H54 (cell line): ENCODE measurements at places on chromosomes 3 and 15.

DNA sequence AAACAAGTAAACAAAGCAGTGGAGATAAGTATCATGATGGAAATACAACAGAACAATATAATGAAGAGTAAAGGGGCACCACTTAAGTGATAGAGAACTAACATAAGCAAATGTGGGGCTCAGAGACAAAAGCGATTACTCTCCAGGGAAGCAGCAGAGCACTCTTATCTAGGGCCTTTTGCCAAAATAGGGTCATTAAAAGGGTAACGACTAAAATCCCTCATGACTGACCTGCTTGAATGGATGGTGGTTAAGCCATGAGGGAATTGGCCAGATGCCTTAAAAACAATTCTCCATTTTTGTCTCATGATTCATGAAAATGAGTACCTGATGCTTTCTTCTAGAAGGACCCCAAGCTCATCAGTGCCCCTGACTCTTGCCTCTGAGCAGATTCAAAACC is 3.2 kb upstream of the SLC7A14 start:
- no peak for DNase-seq

GRCh38 chr15:48833526-48834239 is 22.8 kb upstream of the CEP152 start:
- no peak for DNase-seq

- DNase-seq: no peak
Measured at GRCh38 chr3:109073116-109073515, 44.8 kb downstream of the MORC1 start.

DNA sequence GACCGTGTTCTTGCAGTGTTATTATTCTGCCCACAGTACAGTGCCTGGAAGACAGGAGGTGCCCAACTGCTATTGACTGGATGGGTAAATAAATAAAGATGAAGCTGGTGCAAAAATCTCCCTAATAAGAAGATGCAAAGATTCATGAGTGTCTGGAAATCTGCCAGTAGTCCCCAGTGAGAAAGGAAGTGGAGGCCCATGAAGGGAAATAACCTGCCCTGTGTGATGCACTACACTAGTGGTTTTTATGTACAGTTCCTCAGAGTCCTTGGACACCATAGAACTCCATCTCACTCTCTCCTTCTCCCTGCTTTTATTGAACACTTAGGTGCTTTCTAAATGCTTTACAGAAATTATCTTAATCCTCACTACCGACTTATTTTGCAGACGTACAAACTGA is 8.3 kb upstream of the SUCLG2 start:
- DNase-seq: no peak

DNA sequence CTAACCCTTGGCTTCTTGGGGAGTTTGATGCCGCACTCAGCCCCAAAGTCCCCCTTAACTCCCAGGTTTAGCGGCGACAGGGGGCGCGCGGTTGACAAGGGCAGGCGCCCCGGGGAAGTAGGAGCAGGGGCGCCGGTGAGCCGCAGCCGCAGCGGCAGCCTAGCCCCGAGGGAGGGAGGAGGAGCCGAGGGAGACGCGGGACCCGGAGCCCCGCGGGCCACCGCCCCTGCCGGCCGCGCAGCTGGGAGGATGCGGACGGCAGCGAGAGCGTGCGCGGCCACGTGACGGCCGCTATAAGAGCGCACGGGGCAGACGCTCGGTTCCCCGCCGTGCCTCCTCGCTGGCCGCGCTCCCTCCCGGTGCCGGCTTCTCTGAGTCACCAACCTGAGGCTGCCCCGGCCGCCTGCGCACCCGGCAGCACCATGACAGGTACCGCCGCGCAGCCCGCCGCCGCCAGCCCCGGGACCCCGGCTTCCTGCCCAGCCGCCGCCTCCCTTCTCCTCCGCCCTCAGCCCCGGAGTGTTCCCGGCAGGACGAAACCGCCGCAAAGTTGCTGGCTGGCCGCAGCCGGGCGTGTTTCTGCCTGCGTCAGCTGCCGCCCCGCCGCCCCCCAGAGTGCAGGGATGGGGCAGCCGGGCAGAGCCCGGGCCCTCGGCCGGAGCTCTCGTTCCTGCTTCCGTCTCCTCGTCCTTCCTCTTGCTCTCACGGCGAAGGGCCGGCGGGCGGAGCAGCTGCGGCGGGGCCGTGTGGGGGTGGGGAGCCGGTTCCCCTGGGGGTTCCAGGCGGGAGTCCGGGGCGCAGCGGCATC is at the start of gene GYG1:
Gene GYG1, plus strand, starts transcription at position 322 of the 808 bp plus-strand sequence. Its CDS starts 101 bp downstream, at position 423.
- peak; percentile 91 for DNase-seq

- no peak for DNase-seq
Measured at GRCh38 chr3:162171970-162172369, 675.4 kb downstream of the OTOL1 start.

GRCh38 chr15:67017311-67017710 is 48.1 kb upstream of the SMAD3 start:
- DNase-seq: no peak

- no peak for DNase-seq
Measured at GRCh38 chr15:95944661-95945255, 385.7 kb upstream of the NR2F2 start.

DNA sequence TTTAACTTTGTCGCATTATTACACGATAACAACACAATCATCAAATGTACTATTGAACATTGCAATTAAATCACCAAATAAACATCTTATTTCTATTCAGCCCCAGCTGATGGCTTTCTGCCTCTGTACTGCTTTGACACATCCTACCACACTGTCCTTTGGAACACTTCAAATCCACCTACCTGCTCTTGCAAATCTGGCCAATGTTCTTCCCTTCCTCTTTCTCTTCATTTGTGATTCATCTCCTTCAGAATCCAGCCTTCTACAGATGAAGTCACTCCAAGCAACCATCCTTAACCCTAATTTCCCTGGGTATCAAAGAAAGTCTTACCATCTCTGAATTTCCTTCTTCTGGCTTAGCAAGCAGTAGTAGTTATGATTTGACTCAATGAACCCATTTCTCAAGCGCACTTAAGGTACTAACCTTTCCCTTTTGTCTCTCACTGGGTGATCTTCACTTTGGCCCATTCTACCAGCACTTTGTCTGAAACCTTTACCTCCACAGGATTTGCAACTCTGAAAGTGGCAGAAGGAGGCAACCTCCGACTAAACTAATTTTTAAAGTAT is 502.9 kb downstream of the FOXP1 start:
- DNase-seq: no peak

GRCh38 chr3:105862217-105862616 is 6.6 kb downstream of the CBLB start:
- no peak for DNase-seq

DNA sequence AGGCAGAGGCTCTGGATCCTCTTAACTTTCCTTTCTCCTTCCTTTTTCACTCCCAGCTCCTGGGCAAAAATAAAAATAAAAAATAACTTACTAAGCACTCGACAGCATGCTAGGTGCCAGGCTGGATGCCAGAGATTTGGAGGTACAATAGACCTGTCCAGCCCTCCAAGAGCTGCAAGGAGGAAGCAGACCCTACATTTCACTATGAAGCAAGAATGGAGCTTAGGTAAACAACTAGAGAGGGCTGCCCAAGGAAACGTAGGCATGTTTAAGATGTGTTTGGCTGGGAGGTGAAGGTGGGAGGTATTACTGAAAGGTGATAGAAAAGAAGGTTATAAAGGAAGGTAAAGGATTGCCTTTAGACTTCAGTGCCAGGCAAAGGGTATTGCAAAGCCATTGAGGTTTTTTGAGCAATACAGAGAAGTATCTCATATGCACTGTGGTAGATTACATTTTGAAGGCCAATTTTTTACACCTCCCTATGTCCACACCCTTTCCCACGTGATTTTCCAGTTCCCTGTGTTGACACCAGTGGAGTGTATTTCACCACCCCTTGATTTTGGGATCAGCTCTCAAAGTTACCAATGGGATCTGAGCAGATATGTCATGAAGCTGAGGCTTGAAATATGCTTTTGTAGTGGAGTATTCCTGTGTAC is 69.1 kb downstream of the DCLK3 start:
- DNase-seq: no peak

- DNase-seq: no peak
Measured at GRCh38 chr3:65864357-65864904, 174.3 kb downstream of the MAGI1 start.

- DNase-seq: no peak
Measured at GRCh38 chr3:181757694-181758306, 46.1 kb downstream of the SOX2 start.

- no peak for DNase-seq
Measured at GRCh38 chr15:82680200-82681102, 29.2 kb downstream of the AP3B2 start.

- no peak for DNase-seq
Measured at GRCh38 chr3:127410137-127410488, 122.3 kb upstream of the PRR20G start.

DNA sequence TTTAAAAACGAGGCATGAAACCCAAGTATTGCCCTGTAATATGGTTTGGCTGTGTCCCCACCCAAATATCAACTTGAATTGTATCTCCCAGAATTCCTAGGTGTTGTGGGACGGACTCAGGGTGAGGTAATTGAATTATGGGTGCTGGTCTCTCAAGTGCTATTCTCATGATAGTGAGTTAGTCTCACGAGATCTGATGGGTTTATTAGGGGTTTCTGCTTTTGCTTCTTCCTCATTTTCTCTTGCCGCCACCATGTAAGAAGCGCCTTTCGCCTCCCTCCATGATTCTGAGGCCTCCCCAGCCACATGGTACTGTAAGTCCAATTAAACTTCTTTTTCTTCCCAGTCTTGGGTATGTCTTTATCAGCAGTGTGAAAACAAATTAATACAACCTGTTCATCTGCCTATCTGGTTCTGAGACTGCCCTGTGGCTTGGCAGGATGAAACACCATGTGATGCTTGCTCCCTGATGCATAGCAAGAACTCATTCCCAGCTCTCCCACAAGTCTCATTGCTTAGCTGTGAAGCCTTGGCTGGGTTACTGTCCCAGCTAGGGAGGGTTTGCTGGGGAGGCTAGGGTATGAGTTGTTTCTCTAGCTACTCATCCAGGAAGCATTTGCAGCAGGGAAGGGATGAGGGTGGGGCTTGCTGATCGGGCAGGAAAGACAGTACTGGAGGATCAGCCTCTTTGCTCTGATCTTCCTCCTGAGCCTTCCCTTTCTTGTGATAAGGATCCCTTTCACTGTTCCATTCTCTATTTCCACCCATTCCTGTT is 3.7 kb upstream of the SQOR start:
- peak; percentile 39 for DNase-seq

DNA sequence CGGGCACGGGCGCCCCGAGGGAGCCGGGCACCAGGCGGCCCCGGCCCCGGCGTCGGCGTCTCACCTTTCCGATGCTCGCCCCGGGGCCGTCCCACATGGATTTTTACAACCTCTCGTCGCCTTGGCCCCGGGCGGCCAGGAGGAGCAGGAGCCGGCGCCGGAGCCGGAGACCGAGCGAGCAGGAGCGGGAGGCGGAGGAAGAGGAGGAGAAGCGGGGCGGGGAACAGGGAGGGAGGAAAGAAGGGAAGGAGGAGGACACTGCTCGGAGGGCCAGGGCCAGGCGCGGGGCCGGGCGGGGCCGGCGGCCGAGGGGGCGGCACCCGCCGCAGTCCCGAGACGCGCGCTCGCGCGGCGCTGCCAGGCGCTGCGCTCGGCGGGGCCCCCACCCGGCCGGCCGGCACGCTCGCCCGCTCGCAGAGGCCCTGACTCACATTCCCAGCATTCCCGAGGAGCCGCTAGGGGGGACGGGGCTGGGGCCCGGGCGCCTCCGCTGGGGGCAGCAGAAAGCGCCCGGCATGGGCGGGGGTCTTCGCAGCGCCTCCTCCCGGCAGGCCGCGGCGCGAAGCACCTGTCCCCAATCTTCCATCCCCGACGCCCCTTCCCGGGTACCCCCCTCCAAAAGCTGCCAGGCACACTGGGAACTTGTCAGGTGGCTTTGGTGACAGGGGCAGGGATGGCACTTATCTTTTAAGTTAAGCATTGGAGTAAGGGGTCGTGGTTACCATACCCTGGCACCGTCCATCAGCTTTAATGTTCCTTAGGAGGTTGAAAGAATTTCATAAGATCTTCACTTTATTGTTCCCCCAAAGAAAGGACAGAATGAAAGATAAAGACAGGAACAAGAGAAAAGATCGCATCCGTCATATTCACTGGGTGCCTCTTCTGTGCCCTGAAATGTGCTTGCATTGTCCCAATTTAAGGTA is at the start of gene ERC2:
Gene ERC2, minus strand, starts transcription at position 284 of the 923 bp plus-strand sequence.
- DNase-seq: peak; percentile 67

GRCh38 chr15:60420203-60420716 is 22.5 kb upstream of the ANXA2 start:
- DNase-seq: no peak

GRCh38 chr3:76438971-76439370 is 600.9 kb upstream of the ROBO2 start:
- DNase-seq: no peak

- no peak for DNase-seq
Measured at GRCh38 chr15:64552281-64552948, 92.0 kb downstream of the ZNF609 start.

- no peak for DNase-seq
Measured at GRCh38 chr3:152997526-152997925, 162.6 kb downstream of the P2RY1 start.

GRCh38 chr3:156583469-156583868 is 28.6 kb upstream of the SSR3 start:
- no peak for DNase-seq

GRCh38 chr3:194079702-194080172 is 56.2 kb upstream of the HES1 start:
- DNase-seq: no peak

- no peak for DNase-seq
Measured at GRCh38 chr3:89312141-89312540, 204.7 kb downstream of the EPHA3 start.

GRCh38 chr3:127835993-127836882 is 13.9 kb upstream of the MGLL start:
- DNase-seq: no peak

GRCh38 chr3:141330235-141330634 is 38.1 kb upstream of the ZBTB38 start:
- no peak for DNase-seq

- DNase-seq: no peak
Measured at GRCh38 chr15:31151301-31152233, 50.0 kb upstream of the TRPM1 start.

GRCh38 chr15:92947071-92947730 is 47.1 kb downstream of the CHD2 start:
- no peak for DNase-seq

GRCh38 chr3:187017511-187018230 is 87.3 kb downstream of the ST6GAL1 start:
- no peak for DNase-seq

DNA sequence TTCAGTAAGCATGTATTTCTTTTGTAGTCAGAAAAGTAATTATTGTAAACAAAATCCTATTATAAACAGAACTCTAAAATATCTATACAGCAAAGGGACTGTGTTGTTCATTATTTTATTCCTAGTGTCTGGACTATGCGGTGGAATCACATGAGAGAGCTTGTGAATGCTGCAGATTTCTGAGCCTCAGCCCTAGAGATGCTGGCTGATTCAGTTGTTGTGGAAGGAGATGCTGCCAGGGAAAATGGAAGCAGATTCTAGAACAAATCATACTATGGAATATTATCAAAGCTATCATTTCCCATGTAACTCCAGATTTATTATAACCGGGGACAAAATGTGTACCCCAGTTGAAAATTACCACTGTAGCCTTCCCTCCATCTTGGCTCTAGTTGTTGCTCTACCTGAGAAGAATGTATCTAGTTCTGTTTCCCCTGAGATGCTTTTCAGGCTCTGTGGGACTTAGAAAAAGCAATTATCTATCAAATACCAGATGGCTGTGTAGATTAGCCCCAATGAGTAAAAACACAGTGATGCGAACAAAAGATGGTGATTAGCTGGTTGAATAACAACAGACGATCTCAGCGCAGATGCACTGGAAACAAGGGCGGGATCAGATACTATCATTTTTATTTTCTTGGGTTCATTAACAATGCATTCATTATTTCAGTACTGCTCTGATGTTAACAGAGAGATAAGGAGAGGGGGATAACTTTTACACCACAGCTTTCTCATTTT is 131.3 kb downstream of the TMEM108 start:
- no peak for DNase-seq

GRCh38 chr3:71050538-71051258 is 532.8 kb downstream of the FOXP1 start:
- DNase-seq: no peak
